ENCODE measurements at places on chromosomes 13 and 19.

DNA sequence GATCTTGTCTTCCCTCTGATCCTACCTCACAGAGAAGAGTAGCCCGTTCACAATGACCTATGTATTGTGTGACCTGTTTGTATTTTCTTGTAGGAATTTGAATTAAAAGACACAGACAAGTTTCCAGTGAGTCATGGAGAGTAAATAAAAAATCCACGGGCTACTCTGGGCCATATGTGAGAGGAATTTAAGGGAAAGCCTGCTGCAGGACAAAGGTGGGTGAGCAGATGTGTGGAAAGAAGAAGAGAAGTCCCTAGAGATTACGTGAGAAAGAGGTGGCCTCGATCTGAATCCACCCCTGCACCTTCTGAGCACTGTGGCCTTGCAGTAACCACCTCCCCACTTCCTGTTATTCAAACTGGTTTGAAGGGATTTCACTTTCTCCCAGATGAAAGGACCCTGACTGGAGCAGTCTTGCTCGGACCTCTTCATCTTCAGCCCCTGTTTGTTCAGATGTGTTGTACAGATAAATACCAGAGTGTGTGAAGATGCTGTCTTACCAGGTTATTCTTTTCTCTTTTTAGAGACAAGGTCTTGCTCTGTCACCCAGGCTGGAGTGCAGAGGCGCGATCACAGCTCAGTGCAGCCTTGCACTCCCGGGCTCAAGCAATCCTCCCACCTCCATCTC, 205.4 kb downstream of the PDS5B start:
- DNase-seq, result no peak

GRCh38 chr19:18910010-18910409, 9.2 kb downstream of the COPE start:
- no peak for DNase-seq

DNA sequence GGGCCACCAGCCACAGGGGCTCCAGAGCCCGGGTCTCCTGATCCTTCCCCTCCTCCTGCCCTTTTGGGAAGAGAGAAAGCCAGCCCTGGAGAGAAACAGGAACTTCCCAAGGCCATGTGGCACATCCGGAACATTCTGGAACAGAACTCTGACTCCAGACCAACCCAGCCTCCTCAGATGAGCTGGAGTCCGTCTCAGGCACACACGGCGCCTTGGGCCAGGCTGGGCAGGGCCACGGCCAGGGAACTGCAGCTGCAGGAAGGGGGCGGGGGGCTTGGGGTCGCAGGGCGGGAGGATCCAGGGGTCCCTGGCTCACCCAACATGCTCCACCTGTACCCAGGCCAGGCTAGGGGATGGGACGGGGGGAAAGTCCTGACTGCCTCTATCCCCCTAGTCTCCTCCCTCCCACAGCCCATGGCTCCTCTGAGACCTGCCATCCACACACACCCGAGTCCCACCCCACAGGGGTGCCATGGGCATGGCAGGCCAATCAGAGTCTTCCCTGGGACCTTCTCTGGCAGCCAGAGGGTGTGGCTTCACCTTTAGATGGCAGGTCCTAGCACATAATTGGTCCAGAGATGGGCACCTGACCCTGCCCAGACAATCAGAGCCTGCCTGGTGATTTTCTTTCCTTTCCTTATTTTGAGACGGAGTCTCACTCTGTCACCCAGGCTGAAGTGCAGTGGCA, 22.9 kb downstream of the SBNO2 start:
- DNase-seq, result no peak

GRCh38 chr13:106184790-106185189, 350.7 kb downstream of the EFNB2 start:
- DNase-seq, result no peak

- peak; percentile 72 for DNase-seq
Observed at GRCh38 chr13:51330791-51331190, 8.7 kb upstream of the SERPINE3 start.

GRCh38 chr19:16920816-16921529, 32.2 kb downstream of the F2RL3 start:
- DNase-seq, result no peak

- DNase-seq, result peak; percentile 61
Observed at GRCh38 chr13:60329221-60329923, 67.6 kb upstream of the TDRD3 start.

DNA sequence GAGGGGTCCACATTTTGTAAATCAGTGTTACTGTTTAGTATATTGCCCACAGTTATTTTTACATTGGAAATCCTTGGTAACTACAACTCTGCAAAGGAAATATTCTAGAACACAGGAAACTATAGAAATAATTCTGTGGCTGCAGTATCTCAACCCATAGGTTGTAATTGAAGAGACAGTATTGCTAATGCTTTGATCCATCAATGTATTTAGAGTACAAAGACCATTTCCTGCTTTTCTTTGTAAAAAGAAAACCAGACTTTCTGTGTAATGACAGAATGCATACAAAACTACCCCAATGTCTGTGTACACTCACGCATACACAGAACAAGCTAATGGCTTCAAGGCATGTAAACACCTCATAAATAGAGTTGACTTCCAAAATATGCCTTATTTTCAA, 622.1 kb upstream of the ARGLU1 start:
- no peak for DNase-seq

GRCh38 chr19:15538774-15539173, 30.4 kb downstream of the CYP4F22 start:
- no peak for DNase-seq

DNA sequence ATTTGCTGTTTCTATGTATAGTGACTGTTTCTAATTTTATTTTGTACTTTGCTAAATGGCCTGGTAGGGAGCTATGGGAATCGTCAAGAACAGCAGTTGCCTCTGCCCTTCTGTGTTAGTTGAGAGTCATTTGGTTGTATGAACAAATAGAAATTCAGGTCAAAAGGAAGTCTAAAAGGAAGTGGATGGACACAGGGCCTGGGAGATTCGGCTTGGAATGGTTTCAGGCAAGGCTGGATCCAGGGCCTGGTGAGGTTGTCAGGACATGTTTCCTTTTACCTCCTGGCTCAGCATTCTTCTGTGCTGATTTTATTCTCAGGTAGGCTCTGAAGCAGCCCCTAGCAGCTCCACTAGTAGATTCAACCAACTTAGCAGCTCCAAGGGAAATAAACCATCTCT, 118.9 kb downstream of the SIPA1L3 start:
- DNase-seq, result no peak

GRCh38 chr13:42392180-42392579, 120.2 kb downstream of the AKAP11 start:
- no peak for DNase-seq

- DNase-seq, result no peak
Observed at GRCh38 chr13:113589961-113590339, 5.4 kb downstream of the TFDP1 start.

- no peak for DNase-seq
Observed at GRCh38 chr13:51861723-51862300, at the start of gene CCDC70. Gene CCDC70, plus strand, starts transcription at chr13:51861969. Its CDS starts 3,443 bp downstream, at chr13:51865412.

- DNase-seq, result no peak
Observed at GRCh38 chr13:50846861-50847475, 3.5 kb upstream of the DLEU7 start.

- no peak for DNase-seq
Observed at GRCh38 chr13:46392967-46393366, 5.9 kb upstream of the RUBCNL start.

GRCh38 chr13:44334751-44335150, 38.9 kb upstream of the SERP2 start:
- no peak for DNase-seq

GRCh38 chr13:111531505-111531904, 211.1 kb downstream of the TEX29 start:
- no peak for DNase-seq

DNA sequence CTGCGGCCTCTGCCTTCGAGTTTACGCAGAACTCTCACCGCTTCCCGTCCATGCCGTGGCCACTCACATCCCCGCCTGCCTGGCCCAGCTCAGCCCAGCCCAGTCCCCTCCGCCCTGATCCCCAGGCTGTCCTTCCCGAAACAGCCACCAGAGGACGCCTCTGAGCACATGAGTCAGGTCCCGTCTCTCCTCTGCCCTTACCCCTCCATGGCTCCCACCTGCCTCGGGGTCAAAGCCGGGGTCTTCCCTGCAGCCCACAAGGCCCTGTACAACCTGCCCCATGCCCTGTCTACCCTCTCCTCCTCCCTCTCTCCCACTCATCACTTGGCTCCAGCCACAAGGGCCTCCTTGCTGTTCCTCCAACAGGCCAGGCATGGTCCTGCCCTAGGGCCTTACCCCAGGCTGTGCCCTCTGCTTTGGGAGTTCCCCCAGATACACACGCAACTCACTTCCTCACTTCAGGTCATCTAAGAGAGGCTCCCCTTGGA, 8.1 kb upstream of the SEMA6B start:
- DNase-seq, result no peak

DNA sequence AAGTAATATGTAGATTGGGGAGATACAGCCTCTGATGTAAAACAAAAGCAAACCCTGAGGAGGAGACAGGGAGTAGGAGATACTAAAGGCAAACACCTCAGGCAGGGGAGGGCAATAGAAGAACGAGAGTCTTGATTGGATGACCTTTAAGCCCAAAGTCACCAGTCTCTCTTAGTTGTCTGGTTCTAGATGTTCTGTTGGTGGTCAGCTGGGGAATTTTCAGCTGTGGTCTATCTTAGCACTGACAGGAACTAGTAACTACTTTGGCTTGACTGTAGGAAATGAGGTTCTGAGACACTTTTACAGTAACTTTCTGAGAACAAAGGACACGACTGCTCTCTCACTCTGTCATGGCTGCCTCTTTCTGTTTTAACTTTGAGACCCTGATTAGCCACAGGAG, 290.7 kb upstream of the MIR17HG start:
- no peak for DNase-seq

DNA sequence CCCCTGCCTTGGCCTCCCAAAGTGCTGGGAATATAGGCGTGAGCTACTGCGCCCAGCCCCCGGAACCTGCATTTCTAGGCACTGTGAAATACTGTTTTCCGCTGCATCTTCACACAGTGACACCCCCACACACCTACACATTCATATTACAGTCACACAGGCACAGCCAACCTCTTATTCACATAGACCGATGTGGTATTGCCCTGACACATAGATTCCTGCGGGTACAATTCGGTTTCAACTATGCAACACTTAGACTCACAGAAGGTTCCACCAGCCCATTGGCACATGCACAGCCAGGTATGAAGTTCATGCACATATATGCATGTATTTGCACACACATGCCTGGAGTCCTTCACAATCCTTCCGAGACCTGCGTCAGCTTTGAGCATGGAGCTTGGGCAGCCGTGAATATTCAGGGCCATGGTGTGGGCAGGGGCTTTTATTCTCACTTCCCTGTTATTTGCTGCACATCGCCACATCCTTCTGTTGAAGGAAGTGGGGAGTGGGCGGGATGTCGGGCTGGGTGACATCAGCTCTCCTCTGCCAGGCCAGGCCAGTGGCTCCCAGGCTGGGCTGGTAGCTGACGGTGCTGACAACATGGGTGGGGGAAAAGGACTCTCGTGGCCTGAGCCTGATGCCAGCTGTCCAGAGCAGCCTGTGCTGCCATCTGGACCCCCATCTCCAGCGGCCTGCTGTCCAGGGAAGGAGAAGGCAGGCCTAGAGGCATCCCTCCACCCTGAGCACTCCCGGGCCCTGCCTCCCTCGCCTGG, 5.4 kb upstream of the CDC37 start:
- DNase-seq, result peak; percentile 25

GRCh38 chr13:76932076-76932475, 16.2 kb upstream of the ACOD1 start:
- DNase-seq, result no peak

DNA sequence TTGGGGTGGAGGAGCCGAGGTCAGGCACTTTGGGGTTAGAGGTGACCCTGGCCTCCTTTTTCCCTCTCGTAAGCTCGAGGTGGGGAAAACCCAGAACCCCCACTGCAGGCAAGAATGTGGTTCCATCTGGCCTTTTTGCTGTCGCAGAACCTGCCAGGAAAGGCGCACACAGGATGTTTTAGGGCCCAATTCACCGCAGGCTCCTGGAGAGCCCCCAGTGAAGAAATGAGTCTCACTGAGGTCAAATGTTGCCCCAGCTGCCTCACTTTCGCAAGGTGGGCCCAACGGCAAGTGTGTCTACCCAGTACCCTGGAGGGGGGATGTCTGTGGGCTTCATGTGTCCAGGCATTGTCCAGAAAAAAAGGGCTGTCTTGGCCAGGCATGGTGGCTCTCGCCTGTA, 61.8 kb downstream of the PEX11G start:
- DNase-seq, result no peak

DNA sequence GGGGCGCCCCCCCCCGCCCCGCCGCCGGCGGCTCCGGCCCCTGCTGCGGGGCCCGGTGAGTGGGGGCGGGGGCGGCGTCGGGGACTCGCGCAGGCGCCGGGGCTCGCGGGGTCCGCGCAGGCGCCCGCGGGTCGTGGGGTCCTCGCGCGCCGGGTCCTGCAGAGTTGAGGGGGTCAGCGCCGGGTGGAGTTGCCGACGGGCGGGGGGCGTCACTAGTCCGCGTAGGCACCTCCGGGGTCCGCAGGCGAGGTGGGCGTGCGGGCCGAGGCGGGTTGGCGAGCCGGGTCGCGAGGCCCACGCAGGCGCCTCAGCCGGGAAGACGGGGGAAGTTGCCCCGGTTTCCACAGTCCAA, 365 bp downstream of the PPP6R1 start:
- no peak for DNase-seq

- no peak for DNase-seq
Observed at GRCh38 chr13:103614761-103615160, 548.5 kb upstream of the SLC10A2 start.

- no peak for DNase-seq
Observed at GRCh38 chr19:8363803-8364771, at the start of gene ANGPTL4. Gene ANGPTL4, plus strand, starts transcription at chr19:8364155. Its CDS starts 167 bp downstream, at chr19:8364322.

DNA sequence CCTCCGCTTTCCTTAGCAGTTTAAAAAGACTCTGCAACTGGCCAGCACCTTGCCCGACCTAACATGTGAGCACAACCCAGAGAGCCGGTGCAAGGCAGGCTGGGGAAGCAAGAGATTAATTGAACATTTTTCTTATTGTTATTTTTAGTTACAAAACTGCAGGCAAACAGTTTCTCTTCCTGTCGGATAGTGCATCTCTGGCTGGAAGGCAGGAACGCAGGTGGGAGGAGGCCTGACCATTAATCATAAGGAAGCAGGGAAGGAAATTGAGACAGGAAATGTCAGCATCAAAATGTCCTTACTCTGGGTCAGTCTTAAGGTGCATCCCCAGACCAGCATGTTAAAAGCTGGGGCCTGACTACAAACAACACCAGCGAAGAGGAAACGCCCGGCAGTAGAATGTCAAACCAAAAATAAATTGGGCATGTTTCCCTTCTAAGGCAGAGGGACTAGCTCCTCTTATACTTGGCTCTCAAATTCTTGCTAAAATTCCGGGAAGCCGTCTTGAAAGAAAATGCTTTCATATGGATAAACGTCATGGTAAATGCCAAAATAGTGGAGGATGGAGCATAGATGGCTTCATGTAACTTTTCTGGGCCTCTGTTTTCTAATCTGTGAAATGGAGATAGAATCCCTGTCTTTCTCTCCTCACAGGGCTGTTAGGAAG, 226.8 kb downstream of the RAP2A start:
- no peak for DNase-seq

- DNase-seq, result peak; percentile 22
Observed at GRCh38 chr13:99275093-99275469, 16.9 kb upstream of the GPR18 start.

GRCh38 chr13:45796426-45797235, 54.9 kb downstream of the SIAH3 start:
- no peak for DNase-seq

GRCh38 chr13:40176242-40176641, 490.2 kb downstream of the FOXO1 start:
- DNase-seq, result no peak

- no peak for DNase-seq
Observed at GRCh38 chr13:111326621-111326965, 6.2 kb downstream of the TEX29 start.

All from AML-193 (cell line).